Stimulated activated CD8-positive, alpha-beta memory T cell treated with anti-CD3 and anti-CD28 coated beads, Interleukin-4, amount 100 ng/mL, for 4 hours (primary cell): ENCODE measurements at places on chromosomes 5 and 9.

GRCh38 chr5:132471151-132471907, 19.2 kb downstream of the IRF1 start:
- no peak for DNase-seq

GRCh38 chr5:7756453-7756852, 94.5 kb downstream of the CFAP90 start:
- DNase-seq, result no peak

GRCh38 chr5:40828690-40829661, 6.0 kb downstream of the RPL37 start:
- DNase-seq, result no peak

DNA sequence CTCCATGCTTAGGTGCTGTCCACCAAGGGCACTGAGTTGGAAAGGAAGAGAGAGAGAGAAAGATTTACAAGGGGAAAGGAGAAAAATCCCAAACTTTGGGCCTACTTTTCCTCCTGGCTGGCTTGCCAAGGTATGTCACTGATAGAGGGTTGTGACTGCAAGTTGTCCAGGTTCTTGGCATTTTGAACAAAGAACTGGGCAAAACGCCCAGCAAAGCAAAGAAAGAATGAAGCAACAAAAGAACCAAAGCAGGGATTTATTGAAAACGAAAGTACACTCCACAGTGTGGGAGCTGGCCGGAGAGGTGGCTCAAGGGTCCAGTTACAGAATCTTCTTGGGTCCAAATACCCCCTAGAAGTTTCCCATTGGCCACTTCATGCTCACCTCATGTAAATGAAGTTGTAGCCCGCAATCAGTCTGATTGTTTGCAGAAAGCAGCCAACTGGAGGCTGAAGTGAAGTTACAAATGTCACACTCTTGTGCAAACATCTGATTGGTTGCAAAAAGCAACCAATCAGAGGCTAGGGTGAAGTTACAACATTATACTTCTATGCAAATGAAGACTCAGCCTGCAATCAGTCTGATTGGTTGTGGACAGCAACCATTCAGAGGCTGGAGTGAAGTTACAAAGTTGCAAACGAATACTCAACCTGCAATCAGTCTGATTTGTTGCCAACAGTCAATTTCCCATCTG, 263.5 kb downstream of the YTHDC2 start:
- no peak for DNase-seq

DNA sequence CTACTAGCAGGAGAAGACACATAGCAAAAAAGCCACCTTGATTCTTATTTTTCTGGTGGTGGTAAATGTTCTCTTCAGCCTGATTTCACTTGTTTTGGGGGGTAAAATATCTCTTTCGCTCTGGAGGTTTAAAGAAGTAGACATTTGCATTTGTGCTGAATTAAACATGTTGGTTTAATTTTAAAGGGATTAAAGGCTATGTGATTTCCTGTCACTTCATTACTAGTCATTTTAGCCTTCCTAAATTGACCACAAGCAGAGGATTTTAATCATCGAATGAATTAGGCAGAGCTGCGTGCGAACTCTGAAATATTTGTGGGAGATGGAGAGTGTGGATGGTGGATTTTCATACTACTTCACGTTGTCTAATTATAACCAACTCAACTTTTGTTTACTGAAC, 4.8 kb downstream of the RASGRF2 start:
- DNase-seq, result no peak

DNA sequence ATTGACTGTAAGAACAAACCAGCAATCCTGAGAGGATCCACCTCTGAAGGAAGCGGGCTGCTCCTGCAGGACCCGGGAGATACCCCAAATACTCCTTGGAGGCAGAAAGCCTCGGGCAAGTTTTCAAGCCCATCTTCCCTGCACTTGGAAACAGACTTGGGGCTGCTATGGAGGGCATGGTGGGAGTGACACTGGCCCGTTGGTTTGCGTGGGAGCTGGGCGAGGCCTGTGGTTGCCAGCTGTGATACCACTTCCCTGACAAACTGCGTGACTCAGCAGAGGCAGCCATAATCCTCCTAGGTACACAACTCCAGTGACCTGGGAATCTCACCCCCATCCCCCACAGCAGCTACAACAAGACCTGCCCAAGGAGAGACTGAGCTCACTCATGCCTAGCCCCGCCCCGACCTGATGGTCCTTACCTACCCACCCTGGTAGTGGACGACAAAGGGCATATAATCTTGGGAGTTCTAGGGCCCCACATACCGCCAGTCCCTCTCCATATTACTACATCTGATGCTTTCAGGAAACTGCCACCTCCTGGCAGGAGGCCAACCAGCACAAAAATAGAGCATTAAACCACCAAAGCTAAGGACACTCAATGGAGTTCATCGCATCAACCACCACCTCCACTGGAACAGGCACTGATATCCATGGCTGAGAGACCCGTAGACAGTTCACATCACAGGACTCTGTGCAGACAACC, 38.1 kb upstream of the VLDLR start:
- no peak for DNase-seq
